ENCODE measurements at places on chromosomes 11 and 22.

- DNase-seq = no peak
Observed at GRCh38 chr11:128728767-128729587, 35.1 kb downstream of the FLI1 start.

DNA sequence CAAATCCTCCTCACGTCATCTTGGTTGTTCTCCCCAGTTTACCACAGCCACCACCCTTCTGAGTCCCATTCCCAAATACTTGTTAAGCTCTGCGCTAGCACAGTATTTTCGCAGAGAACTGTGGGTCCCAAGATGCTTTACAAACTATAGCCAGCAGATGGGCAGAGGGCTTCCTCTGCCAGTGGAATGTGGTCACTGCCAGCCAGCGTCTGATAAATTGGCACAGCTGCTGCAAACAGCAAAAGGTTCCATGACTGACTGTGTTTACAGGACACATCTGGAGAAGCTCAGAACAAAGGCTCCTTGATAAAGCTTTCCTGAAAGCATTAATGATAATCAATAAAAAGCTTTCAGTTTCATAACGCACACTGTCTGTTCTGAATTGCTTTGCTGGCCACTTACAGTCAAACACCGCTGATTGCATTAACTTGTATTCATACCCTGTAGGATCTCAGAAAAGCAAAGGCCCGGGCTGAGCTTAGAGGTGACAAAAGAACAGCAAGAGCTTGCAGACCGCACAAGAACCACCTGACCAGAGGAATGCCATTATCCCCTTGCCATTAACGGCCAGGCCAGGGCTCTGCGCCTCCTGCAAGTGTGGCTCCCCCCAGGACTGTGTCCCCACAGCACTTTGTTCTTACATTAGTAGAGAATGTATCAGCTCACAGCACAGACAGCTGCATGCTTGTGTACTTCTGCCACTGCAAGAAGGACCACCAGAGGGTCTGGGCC lies 120.6 kb downstream of the MICAL3 start:
- no peak for DNase-seq

DNA sequence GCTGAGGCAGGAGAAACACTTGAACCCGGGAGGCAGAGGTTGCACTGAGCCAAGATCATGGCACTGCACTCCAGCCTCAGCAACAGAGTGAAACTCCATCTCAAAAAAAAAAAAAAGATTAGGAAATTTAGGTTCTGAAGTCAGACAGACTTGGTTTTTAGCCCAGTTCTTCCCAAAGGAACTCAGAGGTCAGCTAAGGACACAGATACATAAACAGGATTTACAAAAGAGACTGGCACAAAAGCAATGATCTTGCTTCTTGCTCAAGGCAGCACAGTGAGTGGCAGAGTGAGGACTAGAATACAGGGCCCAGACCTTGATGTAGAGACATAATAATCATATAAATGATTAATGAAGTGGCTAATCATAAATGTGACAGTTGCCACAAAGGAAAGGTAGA lies 25.4 kb upstream of the RRAS2 start:
- DNase-seq = no peak

DNA sequence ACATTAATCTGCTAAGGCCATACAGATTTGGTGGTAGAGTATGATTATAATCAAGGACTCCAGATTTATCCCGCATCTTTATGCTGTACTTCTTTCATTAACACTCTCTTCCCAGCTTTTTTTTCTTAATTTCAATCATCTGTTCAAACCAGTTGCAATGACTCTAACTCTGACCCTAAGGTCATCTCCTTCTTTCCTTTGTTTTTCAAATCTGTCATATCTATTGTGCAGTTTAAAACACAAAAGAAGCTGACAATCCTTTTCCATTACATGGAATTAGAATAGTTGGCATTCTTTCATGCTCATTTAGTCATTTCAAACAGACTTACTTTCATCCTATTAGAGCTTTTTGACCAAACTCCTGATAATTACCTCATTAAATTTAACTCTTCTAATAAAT lies 53.6 kb upstream of the GRM5 start:
- DNase-seq = no peak

DNA sequence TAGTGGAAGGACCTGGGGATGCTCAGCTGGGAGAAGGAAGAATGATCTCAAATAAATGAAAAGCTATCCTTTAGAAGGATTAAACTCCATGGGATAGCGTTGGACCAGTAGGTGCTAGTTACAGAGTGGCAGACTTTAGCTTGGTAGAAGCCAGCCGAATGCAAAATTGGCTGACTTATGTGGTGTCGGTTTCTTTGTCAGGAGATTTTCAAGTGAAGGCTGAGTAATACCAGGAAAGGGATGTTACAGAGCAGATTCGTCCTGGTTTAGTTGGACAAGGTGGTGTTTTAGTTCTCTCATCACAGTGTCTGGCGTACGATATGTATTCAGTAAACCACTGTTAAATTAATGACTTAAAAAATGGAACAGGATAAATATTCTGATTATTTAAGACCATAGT lies 26.0 kb downstream of the FDX1 start:
- no peak for DNase-seq

DNA sequence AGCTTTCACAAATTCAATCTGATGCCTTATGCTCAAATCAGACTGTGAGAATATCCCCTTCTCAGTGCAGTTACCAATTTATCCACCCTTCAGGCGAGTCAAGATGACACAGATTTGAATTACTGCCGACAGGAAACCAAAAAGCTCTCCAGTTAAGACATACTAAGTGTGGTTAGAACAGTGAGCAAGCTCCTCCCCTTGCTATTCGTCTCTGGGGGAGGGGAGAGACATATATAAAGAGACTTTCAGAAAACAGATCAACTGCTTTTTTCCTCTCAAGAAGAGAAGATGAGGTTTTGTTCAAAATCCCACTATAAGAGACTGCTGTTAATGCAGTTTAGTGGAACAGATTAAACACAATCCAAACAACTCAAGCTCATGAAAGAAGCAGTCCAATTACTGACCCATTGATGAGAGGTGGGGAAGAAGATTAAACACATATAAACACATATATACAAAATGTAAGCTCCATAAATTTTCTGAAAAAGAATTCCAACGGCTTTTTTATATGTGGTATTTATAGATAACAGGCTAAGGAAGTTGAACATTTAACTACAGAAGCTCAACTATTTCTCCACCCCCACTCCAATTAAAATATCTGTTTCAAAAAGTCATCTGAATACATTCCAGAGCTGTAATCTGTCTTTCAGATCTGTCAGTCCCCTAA lies 102.7 kb downstream of the MRTFA start:
- DNase-seq = peak; percentile 72

DNA sequence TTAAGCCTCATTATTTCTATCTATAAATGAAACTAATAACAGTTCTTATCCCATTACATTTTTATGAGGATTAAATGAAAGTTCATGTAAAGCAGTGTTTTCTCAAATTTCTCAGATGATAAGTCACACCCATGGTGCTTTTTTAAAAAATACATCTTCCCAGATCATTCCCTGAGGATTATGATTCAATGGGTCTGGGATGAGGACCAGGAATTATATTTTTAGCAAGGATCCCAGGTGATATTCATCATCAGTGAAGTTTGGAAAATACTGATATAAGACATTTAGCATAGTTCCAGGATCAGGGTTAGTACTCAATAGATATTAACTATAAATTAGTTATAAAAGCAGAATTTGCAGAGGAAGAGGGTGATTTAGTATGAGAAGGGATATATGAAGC lies 89.1 kb downstream of the BBOX1 start:
- DNase-seq = no peak

DNA sequence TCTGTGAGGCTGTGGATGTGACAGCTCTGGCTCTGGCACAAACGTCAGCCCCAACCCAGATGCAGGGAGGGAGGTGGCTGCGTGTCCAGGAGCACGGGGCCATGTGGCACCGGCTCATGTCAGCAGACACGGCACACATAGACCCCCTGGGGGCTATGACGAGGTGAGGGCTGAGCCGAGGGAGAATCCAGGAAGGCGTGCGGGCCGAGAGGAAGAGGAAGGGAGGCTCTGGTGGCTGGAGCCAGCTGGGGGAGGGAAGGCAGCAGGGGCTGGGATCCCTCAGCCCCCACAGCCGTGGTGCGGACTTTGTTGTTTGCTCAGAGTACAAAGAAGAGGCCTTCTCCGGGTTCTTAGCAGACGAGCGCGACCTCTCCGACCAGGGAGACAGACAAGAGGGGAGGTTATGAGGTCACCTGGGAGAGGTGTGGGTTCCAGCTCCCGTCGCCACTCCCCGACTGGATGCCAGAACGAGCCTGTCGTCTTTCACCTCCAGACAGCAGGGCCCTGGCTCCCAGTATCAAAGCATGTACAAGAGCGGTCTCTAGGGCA lies 46.1 kb downstream of the CDKN1C start:
- DNase-seq = no peak

DNA sequence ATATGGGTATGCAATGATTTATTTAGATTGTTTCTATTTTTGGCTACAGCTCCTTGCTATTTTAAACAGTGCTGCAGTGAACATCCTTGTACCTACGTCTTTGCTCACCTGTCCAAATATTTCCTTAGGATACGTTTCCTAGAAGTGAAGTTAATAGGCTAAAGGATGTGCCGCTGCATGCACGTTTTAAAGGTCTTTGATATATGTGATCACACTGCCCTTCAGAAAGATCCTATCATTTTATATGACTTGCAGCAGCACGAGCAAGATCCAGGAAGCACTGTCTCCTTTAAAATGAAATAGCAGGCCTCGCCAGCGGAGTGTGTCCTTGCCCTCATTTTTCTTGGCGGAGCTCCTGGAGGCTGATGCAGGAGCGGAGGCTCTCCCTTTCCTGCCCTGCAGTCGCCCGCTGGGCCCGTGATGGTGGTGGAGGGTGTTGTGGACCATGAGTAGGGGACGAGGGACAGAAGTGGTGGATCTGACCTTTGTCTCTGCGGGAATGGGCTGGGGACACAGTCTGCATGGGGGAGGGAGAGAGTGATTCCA lies 19.4 kb downstream of the RPS6KA4 start:
- DNase-seq = no peak

DNA sequence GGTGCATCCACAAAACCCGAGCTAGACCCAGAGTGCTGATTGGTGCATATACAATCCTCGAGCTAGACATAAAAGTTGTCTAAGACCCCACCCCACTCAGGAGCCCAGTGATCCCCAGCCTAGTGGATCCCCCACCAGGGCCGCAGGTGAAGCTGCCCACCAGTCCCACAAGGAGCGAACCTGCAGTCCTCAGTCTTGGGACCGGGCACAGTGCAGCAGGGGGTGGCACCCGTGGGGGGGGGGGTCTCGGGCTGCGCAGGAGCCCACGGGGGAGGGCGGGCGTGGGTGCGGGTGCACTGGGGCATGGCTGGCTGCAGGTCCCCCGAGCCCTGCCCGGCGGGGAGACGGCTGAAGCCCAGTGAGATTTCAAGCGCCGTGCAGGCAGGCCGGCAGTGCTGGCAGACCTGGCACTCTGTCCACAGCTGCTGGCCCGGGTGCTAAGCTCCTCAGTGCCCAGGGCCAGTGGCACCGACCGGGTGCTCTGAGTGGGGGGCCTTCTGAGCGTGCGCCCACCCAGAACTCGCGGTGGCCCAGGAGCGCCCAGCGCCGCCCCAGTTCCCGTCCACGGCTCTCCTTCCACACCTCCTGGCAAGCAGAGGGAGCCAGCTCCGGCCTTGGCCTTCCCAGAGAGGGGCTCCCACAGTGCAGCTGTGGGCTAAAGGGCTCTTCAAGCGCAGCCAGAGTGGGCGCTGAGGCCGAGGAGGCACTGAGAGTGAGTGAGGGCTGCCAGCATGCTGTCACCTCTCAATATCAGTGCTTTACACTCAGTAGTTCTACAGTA lies 989.1 kb downstream of the FAM181B start:
- DNase-seq = no peak

DNA sequence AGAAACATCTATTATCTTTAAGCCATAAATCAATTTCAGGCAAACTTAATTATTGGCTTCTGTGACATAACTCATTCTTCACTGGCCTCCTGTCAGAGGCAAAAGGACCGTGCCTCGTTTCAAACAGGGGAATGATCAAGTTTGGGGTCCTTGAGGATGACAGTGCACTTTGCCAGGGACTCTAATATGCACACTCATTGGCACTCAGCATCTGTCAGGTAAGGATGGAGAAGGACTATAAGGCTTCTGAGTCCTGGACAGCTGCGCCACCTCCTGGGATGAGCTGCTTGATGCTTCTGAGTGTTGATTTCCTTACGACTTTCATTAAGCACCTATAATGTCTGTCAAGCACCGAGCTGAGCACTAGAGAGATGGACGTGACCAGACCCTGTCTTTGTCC lies 20.2 kb downstream of the BPIFC start:
- DNase-seq = no peak

DNA sequence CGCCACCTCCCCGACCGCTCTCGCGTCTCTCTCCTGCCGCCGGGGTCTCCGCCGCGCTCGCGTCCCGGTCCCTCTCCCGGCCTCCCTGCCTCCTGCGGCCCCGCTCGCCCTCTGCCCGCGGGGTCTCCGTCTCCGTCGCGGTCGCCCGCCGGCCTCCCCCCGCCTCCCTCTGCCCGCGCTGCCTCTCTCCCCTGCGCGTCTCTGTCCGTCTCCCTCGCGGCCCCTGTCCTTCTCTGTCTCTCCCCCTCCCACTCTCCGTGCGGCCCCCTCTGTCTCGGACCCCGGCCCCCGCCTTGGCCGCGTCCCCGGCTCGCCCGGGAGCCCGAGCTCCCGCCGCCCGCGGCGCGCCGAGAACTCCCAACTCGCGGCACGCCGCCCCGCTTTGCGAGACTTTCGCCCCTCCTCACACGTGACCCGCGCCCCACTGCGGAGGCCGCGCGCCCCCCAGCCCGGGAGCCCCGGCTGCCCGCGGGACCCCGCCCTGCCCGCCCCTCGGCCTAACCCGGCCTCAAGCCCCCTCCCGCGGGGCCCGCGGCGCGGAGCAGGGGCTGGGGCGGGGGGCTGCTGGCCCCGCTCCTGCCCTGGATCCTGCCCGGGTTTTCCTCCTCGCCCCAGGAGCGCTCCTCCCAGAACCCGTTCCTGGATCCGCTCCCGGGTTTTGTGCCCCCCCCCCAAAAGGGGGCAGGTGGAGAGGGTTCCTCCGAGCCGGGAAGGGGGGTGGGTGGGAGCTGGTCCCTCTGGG lies 702 bp upstream of the KCNJ4 start:
- no peak for DNase-seq

DNA sequence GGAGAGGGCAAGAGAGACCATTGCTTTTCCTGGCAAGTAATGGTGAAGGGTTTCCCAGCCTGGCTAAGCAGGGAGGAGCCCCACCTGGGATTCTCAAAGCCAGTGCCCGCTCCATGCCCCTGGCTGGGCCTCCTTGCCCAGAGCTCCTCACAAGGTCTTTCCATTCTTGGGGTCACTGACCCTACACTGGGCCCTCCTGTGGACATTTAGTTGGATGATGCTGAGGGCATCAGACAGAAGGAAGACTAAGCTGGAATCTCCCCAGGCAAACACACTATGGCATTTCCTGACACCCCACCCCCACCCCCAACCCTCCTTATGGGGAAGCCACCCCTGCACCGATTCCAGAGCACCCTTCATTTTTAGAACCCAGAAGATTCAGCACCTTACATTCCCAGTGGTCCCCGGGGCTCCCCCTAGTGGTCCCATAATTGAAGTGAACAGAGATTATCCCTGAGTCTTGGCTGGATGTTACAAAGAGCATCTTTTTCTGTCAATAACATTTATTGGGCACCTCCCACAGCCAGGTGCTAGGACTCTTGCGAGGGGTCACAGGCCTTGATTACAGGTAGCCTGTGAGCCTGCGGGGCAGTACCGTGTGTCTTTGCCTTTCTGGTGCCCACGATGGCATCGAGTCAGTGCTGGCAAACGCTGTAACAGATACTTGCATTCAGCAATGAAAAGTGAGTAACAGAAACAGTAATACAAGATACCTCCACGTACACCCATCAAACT lies 548.5 kb downstream of the BUD13 start:
- peak; percentile 26 for DNase-seq
